ENCODE measurements at places on chromosomes 1 and 21. TPM values are rescaled to one million over a fixed set of nuclear protein-coding genes. Genes with fewer than 3 reads are reported as not detected.

The PI4KB gene
- 29.2 TPM for total RNA-seq

The RASSF5 gene
- total RNA-seq = 1.1 TPM

The CFHR4 gene
- total RNA-seq = not detected

The DYNLT5 gene
- 4.2 TPM for total RNA-seq

The AKIRIN1 gene
- total RNA-seq = 39.2 TPM

The PLCH2 gene
- not detected for total RNA-seq

The FMN2 gene
- total RNA-seq = not detected

The LCE2B gene
- total RNA-seq = not detected

The SLC2A5 gene
- not detected for total RNA-seq

The ZBTB8B gene
- under 0.01 TPM for total RNA-seq

The PKP1 gene
- not detected for total RNA-seq

The MCOLN2 gene
- total RNA-seq = not detected
